ENCODE measurements at places on chromosomes 11 and 22.

GRCh38 chr11:62732830-62733229 lies 4.5 kb downstream of the TTC9C start:
- no peak for DNase-seq

DNA sequence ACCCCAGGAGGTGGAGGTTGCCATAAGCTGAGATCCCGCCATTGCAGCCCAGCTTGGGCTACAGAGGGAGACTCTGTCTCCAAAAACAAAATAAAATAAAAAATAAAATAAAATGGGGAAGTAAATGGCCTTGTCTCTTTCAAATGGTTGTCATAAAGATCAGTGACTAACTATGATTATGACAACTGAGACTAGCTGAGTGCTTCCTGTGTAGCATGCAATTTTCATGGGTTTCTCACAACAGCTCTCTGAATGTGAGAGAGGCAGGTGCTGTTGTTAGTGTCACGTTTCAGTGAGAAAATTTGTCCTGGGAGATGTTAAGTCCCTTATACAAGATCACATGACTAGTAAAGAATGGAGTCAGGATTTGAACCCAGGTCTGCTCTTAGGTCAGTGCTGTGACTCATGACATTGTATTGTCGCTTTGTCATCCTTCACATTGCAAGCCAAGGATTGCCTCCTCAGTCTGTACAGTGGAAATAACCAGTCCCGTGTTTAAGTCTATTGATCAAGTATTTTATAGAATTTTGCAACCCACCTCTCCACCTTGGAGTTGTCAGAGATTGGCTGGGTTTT lies 163.3 kb upstream of the CCDC90B start:
- no peak for DNase-seq

DNA sequence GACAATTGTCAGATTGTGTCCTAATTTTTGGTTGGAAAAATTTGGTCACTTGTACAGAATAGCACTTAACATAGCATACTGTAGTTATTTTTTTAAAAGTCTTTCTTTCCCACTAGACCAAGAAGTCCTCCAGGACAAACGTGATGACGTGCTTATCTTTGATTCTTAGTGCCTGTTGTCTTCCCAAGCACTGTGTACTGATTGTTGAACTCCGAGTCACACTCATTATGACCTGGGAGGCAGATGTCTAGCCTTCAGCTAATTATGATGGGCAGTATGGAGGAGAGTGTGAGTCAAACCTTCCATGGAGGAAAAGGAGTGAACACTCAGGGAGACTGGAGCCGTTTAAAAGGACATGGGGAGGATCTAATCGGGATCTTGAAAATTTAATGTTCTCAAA lies 119.8 kb downstream of the SPON1 start:
- DNase-seq = no peak

DNA sequence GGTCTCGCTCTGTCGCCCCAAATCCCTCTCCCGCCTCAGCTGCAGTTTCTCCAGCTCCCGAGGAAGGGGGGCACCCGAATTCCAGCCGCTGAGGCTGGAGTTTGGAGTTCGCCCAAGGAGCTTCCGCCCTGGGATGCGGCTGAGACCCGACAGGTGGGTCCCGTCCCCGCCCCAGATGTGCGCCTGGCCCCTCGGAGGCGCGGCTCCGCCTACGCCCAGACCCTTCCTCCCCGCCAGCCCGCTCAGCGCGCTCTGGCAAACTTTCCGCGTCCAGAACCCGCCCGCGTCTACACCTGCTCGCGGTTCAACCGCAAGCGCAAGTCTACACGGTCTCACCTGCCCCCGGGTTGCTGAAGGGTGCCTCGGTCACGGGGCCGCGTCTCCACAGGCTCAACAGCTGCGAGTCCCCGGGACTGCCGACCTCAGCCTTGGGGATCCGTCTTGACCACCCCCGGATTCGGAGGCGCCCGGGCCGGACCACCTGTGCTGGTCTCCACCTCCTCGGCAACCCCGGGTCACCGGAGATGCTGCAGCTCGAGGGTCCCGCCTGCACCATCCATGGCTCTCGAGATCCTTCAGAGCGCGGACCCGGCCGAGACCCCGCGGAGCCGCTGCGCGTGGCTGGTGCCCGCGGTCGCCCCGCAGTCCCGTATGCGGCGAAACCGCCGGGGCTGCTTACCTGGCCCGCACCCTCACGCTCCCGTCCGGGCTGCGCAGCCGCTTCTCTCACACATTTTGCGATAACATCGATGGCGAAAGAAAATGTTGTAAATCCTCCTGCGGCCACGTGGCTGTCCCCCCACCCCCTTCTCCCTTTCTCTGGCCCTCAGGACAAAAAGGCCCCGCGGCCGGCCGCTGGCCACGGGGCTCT lies 63.6 kb downstream of the NFAM1 start:
- DNase-seq = no peak

DNA sequence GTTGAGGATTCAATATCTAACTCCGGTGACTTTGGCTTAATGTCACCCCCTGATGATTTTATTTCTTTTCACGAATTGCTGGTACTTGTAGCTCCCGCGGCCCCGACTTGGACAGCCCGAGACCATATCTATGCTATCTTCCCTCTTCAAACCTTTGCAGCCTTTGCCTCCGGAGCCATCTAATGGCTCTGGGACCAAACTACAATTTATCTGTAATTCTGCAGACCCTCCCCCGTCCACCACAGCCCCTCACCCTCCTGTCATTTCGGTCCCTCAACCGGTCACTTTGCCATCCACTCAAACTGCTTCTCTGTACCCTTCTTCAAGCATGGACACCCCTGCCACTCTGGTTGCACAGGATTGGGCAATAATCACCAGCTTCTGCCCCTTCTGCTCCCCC lies 25.7 kb upstream of the ALDH3B2 start:
- no peak for DNase-seq

DNA sequence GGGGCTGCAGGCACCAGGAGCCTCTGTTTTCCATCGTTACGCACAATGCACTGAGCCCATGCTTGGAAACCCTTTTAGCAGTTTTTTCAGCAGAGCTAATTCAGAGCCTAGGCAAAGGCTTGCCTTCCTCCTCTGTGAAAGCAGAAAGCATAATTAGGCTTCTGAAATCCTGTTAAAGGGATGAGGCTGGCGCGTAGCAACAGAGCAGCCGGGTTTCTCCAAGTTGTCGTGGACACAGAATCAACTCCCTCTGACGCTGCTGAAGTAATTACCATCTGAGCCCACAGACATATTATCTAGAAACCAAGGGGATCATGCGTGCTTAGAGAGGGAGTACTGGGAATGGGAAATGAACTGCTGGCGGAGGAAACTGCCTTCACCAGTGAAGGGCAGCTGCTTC lies 85.4 kb downstream of the MYO18B start:
- DNase-seq = no peak

- DNase-seq = no peak
Observed at GRCh38 chr11:12263141-12263693, 114.2 kb upstream of the PARVA start.

- DNase-seq = no peak
Observed at GRCh38 chr11:12813371-12814225, 139.4 kb downstream of the TEAD1 start.

- DNase-seq = no peak
Observed at GRCh38 chr11:33970984-33971466, 79.1 kb upstream of the LMO2 start.

DNA sequence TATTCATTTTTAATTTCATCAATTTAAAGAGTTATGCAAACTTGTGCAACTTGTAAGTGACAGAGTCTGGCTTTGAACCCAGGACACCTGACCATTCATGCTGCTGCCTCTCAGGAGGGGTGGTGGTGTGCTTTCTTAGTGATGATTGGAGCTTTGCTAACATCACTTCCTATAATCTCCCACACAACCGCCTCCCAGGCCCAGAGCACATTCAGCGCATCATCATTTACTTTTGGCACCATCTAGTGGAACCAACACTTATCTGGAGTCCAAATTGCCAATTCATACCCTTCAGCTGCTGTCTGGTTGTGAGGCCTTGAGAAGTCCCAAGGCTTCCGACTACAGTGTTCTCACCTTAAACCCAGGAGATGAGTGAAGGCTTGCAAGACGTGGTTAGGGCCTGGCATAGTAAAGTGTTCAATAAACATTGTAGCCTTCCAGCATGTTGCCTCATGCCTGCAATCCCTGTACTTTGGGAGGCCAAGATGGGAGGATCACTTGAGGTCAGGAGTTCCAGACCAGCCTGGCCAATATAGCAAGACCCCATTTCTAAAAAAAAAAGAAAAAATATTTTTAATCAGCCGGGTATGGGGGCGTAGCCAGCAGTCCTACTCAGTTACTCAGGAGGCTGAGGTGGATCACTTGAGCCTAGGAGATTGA lies 1.1 kb upstream of the TTLL1 start:
- peak; percentile 55 for DNase-seq

DNA sequence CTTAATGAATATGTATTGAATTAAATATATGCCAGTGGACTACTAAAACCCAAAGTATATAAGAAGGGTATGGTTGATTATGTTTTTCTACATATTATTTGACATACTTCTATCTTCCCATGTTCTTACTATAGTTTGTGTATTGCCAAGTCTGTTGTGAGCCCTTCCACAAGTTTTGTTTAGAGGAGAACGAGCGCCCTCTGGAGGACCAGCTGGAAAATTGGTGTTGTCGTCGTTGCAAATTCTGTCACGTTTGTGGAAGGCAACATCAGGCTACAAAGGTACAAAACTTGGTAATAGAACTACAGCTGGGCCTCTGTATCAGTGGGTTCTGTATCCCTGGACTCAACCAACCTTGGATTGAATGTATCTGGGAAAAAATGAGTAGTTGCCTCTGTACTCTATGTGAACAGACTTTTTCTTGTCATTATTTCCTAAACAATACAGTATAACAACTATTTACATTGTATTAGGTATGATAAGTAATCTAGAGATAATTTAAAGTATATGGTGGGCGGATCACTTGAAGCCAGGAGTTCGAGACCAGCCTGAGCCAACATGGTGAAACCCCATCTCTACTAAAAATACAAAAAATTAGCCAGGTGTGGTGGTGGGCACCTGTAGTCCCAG lies 38.7 kb upstream of the TTC36 start:
- peak; percentile 42 for DNase-seq

DNA sequence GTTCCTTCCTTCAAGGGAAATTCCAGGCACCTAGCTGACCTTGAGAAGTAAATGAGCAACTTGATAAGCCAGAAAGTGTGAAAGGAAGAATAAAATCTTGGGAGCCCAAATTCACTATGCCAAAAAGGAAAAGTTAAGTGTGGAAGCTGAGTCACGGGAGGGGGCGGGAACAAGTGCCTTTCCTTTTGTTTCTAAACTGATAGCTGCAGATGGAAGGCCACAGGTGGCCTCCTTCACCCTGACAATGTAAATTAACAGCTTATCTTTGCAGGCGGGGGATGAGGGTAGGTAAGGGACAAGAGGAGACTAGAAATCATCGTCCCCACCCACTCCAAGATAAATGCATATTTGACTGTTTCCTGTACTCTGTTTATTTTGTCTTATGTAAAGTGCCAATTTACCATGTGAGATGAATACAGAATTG lies 36.4 kb upstream of the TREH start:
- DNase-seq = no peak

DNA sequence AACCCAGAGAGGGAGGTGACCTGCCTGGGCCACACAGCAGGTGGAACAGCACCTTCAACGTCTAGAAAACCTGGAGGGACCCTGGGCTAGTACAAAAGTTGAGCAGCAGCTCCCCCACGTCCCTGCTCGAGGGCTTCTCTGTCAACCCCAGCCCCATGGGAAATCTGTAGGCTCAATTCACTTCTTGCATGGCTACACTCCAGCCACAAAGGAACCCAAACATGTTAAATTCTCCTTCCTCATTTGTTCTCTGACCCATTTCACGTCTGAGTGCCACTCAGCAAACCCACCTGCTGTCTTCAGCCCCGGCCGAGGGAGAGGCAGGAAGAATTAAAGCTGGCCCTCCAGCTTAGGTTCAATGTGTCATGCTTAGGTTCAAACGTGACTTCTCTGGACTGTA lies 418.5 kb downstream of the MIAT start:
- DNase-seq = no peak

GRCh38 chr22:48302657-48303368 lies 1524.9 kb downstream of the BRD1 start:
- no peak for DNase-seq

DNA sequence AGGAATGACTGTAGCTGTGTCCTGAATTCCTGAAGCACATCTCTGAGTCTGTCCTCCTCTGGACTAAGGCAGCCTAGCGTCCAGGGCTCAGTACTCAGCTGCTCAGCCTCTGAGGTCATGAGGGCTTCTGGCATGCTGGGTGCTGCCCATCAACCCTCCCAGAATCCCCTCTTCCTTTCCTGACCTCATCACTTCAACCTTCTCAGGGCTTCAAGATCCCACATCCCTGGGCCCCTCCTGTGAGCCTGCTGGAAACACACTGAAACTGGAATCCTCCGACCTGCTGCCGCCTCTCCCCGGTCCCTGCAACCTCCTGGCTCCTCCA lies 803 bp downstream of the KRTAP5-8 start:
- DNase-seq = no peak

GRCh38 chr11:130476200-130476921 lies 27.9 kb downstream of the ADAMTS15 start:
- DNase-seq = no peak

DNA sequence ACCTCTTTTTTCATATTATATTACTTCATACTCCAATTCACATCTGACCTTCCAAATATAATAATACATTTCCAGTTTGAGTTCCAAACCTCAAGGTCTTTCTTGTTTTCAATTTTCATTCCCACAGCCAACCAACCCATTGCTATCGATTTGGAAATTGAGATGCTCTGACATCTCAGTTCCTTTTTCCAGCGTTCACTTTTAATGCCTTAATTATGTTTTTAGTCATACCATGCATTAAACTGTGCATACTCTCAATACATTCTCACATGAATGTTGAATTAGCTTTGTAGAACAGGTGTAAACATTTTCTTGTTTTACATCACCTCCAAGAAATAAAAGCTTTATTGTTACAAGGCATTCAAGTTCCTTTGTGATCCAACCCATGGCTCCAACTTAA lies 294.2 kb upstream of the ANO3 start:
- no peak for DNase-seq

- DNase-seq = no peak
Observed at GRCh38 chr22:49999063-49999945, 13.3 kb downstream of the IL17REL start.

DNA sequence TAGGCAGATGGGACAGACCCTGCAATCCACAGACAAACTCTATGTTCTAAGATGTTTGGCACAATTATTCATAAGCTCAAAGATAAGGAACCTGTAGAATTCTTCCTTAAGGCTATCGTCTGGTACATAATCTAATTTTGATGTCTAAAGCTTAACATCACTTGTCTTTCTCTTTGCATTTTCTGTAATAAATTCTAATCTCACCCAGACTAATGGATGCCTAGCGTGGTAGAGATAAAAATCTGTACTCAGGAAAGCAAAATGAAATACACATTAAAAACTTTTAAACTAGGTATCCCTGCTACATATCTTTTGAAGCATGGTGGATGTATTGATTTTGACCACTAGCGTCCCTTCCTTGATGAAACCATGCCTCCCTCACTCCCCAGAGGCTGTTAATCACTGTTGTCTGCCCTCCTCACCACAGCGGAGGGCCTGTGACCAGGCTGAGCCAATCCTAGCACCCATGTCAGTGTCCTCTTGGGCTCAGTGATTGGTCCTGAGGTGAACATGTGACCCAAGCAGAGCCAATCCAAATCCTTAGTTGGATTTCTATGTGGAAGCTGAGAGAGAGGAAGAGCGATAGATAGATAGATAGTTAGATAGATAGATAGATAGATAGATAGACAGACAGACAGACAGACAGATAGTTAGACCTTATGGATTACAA lies 82.2 kb upstream of the GRK3 start:
- DNase-seq = no peak

- no peak for DNase-seq
Observed at GRCh38 chr22:36369922-36370791, 17.6 kb downstream of the MYH9 start.

GRCh38 chr11:106156290-106156937 lies 79.0 kb downstream of the AASDHPPT start:
- peak; percentile 24 for DNase-seq
